ENCODE measurements at places on chromosomes 11 and 22.

- DNase-seq: no peak
Observed at GRCh38 chr11:46048198-46048597, 73.1 kb downstream of the PHF21A start.

DNA sequence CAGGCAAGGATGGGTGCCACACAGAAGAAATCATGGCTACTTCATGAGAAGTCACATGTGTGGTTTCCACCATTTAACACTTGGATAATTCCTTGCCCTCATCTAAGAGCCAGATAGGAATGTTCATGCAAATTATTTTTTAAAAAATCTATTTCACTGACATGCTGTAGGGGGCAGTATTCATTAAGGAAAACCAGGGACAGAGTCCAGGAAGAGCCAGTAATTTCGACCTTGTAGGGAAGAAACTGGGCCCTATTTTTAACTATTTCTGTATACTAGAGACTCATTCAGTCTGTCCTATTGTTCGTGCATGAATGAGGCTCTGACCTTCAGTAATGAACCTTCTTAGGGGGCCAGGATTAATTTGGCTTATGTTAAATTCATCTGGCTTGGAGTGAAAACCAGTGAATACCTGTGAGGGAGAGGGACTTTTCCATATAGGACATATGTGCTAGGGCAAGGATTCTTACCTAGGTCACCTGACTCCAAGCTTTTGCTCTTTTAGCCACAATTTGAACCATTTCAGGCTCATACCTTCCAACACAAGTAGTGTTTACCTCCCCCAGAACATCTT, 192.7 kb downstream of the NAV2 start:
- DNase-seq: no peak

GRCh38 chr11:68840661-68841653, 759 bp downstream of the CPT1A start:
- DNase-seq: peak; percentile 42

- no peak for DNase-seq
Observed at GRCh38 chr22:43066844-43067385, 22.3 kb downstream of the TTLL1 start.

GRCh38 chr11:113572136-113572735, 97.0 kb upstream of the DRD2 start:
- DNase-seq: no peak

- no peak for DNase-seq
Observed at GRCh38 chr11:83681906-83682610, 395.9 kb upstream of the CCDC90B start.

DNA sequence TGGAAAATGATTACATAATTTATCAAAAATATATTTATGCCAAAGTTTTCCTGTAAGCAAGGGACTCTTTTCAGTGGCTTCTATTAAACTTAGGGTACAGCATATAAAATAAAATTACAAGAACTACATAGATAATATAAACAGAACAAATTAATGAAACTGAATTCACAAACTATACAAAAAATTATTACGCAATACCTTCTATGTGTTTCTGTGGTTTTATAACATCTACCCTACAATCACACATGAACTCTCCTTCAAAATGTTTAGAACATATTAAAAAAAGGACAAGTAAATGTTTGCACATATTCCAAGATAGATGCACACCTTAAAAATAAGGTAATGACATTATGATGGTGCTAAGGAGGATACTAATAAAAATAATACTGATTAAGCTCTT, 235.9 kb downstream of the CNTN5 start:
- no peak for DNase-seq

GRCh38 chr11:64560139-64560771, 30.8 kb upstream of the SLC22A12 start:
- DNase-seq: no peak

DNA sequence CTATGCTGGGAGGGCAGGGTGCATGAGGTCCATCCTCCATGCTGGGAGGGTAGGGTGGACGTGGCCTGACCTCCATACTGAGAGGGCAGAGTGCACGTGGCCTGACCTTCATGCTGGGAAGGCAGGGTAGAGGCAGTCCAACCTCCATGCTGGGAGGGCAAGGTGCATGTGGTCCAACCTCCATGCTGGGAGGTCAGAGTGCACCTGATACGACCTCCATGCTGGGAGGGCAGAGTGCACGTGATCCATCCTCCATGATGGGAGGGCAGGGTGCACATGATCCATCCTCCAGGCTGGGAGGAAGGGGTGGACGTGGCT, 622.2 kb downstream of the BRD1 start:
- DNase-seq: no peak

Measured in activated T-cell treated with anti-CD3 and anti-CD28 coated beads, Interleukin-2, amount 50 U/mL, for 1 hour (primary cell).